ENCODE measurements at places on chromosomes 12 and 14.

DNA sequence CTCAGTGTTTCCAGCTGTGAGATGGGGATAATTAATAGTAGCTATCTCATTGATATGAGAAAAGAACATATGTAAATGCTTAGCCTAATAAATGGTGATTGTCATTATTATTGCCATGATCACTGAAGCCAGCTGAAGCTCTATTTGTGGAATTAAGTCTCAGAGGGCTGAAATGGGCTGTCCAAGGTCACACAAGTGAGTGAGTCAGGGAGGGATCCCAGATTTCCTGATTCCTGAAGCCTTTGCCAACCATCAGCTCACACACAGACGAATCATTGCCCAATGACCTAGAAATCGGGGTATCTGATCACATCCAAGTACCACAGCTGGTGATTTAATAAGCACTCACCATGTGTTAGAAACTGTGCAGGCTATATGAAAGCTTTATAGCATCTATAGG lies 21.6 kb upstream of the TMEM229B start:
- no peak for DNase-seq

DNA sequence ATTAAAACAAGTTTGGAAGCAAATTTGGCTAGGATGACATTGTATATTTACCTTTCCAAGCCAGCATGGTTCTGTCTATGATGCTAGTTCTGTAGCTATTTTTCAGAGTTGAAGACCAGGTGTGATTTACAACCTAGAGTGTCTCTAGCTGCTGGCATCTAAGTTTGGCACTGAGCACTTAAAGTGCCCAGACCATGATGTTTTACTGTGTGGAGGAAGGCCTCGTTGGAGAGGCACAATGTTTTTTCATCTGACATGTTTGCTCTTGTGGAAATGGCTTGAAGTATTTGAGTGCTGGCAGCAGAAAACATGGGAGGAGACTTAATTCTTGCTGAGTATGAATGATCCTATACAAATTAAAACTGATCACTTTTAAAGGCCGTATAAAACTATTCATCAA lies 13.0 kb upstream of the C12orf71 start:
- no peak for DNase-seq

GRCh38 chr14:94045101-94045500 lies 19.0 kb downstream of the OTUB2 start:
- DNase-seq, result no peak

DNA sequence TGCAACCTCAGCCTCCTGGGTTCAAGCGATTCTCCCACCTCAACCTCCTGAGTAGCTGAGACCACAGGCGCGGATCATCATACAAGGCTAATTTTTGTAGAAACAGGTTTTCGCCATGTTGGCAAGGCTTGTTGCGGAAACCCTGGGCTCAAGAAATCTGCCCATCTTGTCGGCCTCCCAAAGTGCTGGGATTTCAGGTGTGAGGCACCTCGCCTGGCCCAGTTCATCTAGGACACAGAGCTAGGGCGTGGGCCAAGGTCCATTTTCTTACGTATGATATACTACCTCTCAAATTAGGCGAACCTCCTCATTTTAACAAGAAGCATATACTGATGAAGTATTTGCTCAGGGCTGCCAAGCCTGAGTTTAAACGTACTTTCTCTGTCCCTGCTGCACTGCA lies 2.1 kb downstream of the RPS29 start:
- DNase-seq, result no peak
